Chondrocyte (in vitro differentiated cells): ENCODE measurements at places on chromosomes 6 and 20. TPM values are rescaled to one million over a fixed set of nuclear protein-coding genes. Genes with fewer than 3 reads are reported as not detected.

Gene SLC35F1
- total RNA-seq = not detected in 3 replicates

DNA sequence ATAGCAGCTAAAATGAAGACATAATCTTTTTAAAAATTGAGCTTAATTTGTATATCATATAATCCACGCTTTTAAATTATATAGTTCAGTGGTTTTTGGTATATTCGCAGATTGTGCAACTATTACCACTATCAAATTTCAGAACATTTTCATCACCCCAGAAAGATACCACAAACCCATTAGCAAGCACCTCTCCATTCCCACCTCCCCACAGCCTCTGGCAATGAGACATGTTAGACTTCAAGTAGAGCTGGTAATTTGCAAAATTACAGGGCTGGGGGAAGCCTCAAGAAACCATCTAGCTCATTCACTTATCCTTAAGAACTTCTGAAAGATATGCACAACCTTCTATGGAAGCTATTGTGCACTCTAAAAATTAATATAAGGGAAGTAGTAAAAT lies 37.2 kb downstream of the TRMT6 start:
- DNase-seq = no peak

GRCh38 chr20:17790296-17790695 lies 90.5 kb downstream of the BANF2 start:
- DNase-seq = no peak

DNA sequence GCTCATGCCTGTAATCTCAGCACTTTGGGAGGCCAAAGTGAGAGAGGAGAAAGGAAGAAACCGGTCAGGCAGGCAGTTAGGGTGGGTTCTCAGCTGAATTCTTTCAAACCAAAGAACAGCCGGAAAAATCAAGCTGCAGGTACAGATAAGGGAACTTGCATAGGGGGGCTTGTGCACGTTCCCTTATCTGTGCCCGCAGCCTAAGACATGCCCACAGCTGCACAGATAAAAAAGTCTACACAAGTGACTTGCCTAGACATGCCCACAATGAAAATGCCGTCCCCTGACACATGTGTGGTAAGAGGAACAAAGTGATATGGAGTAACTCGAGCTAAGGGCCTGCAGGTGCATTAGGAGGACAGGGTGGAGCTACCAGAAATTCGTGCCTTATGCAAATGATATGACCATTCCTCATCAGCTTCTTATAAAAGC lies 175.8 kb upstream of the SALL4 start:
- no peak for DNase-seq

GRCh38 chr6:151641028-151641427 lies 147.2 kb downstream of the CCDC170 start:
- no peak for DNase-seq

- no peak for DNase-seq
Measured at GRCh38 chr6:42947950-42948349, 12.6 kb upstream of the GNMT start.

DNA sequence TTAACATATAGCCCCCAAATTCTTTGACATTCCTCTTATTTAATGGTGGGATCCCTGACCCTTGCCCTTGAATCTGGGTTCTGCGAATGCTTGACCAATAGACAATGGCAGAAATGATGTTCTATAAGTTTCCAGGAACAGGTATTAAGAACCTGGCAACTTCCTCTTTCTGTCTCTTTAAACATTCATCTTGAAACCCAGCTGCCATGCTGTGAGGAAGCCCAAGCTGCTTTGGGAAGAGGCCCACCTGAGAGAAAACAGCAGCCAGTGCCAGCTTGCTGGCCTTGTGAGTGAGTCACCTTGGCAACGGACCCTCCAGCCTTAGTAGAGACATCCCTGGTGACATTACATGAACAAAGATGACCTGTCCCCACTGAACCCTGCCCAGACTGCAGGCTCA lies 45.2 kb upstream of the RALY start:
- no peak for DNase-seq

Gene EDN1
- total RNA-seq = 10.6 to 17.6 TPM (median 16.9 TPM) in 3 replicates

DNA sequence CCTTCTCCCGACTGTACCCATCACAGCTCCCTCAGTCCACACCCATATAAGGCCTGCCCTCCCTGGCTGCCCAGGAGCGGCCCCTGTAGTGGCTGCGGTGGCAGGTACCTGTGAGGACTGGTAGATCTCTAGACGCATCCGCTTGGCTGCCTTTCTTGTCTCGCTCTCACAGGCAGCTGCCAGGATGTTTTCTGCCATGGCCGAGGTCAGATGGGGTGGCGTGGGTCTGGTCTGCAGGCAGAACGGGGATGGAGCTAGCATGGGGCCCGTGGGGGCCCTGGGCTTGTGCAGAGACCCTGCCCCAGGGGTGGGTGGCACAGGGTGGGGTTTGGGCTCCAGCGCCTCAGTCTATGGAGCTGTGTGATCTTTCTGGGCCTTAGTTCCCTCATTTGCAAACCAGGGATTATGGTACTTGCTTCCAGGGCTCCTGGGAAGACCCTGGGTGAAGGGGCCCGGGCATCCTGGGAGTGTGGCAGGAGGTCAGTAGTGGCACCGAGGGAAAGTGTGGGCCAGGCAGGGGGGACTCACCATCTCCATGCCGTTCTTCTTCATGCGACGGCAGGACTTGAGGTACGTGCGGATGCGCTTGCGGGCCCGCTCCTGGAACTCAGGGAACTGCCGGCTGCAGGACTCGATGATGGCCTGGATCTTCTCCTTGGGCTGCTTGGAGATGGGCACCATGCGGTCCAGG lies 94.8 kb downstream of the ASXL1 start:
- DNase-seq = no peak

- no peak for DNase-seq
Measured at GRCh38 chr6:90286884-90287488, 9.7 kb downstream of the BACH2 start.

DNA sequence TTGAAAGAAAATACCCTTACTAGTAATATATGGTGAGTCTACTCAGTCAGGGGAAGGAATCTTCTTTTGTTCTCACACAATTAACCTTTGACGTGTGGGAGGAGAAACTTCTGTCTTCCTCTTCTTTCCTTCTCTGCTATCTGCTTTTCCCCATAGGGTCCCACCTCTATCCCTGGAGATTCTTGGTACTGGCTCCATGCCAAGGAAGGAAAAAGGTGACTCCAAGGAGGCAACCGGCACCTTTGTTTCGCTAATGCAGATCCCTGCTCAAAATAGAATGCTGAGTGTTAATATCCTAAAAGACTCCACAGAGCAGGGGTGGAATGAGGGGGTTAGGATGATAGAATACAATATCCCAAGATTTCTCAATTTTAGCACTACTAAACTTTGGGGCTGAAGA lies 116.7 kb downstream of the CD164 start:
- DNase-seq = no peak

DNA sequence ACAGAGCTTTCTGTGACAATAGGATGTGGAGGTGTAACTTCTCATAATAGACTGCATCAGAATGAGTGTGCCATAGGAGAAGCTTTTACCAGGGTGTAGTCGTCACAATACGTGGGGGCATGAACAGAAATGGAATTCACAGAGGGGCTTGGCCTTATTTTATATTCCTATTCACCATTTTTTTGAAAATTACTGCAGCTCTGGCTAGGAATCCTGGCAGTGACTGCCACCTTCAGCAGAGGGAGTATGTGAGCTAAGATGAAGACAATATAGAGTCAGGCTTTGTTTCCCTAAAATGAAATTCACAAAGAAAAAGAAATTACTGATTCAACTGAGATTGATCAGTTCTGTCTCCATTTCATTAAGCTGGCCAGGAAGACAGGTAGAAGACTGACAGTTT lies 13.9 kb downstream of the TOMM6 start:
- no peak for DNase-seq

Gene WFDC5
- total RNA-seq = not detected in 3 replicates

- DNase-seq = no peak
Measured at GRCh38 chr20:13021205-13021970, 12.6 kb downstream of the SPTLC3 start.

- DNase-seq = peak; percentile 74
Measured at GRCh38 chr6:35494161-35494563, 2.7 kb downstream of the TEAD3 start.

GRCh38 chr6:166315436-166315835 lies 7.2 kb upstream of the PRR18 start:
- DNase-seq = no peak

DNA sequence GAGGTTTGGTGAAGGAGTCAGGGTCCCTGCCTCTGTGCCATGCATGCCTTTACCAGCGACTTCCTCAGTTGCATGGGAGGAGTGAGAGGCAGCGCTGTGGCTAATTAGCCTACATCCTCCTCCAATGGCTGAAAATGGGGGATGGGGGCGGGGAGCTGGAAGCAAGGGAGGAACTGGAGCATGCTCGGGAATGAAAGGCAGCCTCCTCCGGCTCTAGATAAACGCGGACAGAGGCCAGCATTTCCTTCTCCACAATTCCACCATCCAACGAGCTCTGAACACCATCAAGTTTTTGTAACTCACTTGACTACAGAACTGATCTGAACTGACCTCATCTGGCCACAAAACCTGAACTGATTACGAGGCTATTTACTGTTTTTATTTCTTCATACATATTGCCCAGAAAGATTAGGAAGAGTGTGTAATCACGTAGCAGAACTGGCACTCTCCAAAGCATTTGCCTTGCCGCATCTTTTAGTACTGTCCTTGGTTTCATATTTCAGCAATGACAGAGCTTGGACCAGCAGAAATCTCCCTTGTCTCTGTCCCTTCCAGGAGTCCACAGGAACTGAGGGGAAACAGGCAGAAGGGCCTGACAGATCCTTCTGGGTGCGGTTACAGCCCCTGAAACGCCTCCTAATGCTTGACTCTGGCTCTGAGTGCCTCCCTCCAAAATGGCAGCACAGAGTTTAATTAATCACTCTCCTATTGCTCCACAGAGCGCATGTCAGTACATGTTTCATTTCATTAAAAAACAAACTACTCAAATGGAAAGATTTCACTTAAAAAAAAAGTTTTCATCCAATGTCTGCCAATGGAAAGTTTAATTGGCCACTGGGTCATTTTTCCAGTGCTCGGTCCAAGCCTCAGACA lies 58.2 kb upstream of the TRAF3IP2 start:
- no peak for DNase-seq

Gene SLC17A3
- total RNA-seq = not detected in 3 replicates

DNA sequence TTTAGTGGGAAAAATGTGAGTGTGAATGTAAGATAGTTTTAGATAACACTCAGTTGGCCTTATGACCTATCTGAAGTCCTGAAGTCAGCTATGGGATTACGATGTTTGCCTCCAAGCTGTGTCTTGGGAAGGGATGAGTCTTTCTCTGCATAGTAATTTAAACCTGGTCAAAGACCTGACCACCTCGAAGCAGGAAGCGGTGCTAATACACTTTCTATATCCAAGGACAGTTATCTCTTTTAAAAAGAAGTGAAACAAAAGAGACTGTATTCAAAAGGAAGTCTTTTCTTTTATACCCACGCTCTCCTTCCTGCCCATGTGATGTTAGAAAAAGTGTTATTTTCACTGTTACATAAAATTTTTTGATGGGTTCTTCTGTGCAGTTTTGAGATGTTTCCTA lies 94.9 kb downstream of the JARID2 start:
- no peak for DNase-seq

DNA sequence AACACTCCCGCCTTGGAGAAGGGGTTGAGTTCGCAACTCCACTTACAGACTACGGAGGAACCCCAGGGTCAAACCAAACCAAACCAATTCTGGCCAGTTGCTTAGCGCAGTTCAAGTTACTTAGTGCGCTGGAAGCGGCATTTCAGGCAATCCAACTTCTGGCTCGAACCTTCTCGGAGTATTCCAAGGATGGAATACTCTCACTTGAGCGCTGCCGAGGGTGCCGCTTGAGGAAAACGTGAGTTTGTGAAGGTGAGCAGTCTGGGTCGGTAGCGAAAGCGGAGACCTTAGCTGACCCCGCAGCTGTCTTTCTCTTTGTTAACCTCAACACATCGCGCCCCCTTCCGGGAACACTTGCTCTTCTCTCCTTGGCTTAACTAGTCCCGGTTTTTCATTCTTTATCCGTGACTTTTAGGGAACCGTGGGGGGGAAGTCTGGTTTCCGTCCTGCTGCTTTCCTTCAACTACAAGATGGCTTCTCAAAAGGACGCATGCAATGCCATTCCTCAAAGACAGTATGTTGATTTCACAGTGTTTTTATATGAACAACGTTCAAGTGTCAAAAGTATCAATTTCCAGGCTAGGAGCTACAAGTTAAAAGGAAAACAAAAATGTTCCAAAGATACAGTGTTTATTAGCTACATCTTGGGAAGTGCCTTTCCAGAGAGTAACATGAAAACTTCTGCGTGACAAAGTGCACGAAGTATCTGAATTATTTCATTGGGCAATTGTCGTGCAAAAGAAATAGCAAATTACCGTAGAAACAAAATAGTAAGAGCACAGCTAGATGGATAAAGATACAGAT lies 741 bp upstream of the PNISR start:
- DNase-seq = no peak

GRCh38 chr20:37757550-37757949 lies 63.7 kb downstream of the CTNNBL1 start:
- no peak for DNase-seq

Gene MAN1A1
- total RNA-seq = 6.9 to 16.3 TPM (median 7.2 TPM) in 3 replicates

Gene HFE
- 6.1 to 7.5 TPM (median 6.4 TPM) in 3 replicates for total RNA-seq

DNA sequence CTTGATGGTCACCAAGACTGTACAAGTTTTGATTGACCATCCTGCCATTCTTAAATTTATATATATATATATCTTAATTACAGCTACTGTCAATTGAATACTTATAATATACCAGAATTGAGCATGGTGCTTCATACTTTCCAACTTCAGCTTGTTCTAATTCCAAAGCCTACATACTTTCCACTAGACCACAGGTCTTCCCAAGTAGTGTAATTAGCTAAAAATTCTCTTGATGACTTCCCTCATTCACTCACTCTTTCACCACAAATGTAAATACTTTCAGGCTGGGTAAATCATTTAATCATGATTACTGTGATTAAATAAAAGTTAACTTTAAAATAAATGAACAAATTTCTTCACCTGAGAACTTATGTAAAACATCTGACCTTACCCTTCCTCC lies 3.4 kb downstream of the ASF1A start:
- no peak for DNase-seq
